ENCODE measurements at places on chromosomes 3 and 15.

GRCh38 chr3:149277331-149277813, 55.7 kb upstream of the CP start:
- peak; percentile 88 for DNase-seq

- DNase-seq: no peak
These were observed 20.5 kb downstream of the LPP start for GRCh38 chr3:188174317-188175044.

DNA sequence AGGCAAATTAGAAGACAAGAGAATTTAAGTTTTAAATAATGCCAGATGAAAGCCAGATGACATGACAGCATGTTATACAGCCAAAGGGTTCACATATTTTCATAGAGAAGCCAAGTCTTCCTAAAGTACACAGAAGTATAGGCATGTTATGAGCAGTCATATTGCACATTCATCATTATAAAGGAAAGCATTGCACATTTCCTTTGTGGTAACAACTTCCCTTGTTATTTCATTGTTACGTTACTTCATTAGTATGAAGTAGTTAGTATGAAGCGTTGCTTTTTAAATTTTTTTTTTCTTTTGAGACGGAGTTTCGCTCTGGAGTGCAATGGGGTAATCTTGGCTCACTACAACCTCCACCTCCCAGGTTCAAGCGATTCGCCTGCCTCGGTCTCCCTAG, 4.6 kb upstream of the ABCC5 start:
- no peak for DNase-seq

DNA sequence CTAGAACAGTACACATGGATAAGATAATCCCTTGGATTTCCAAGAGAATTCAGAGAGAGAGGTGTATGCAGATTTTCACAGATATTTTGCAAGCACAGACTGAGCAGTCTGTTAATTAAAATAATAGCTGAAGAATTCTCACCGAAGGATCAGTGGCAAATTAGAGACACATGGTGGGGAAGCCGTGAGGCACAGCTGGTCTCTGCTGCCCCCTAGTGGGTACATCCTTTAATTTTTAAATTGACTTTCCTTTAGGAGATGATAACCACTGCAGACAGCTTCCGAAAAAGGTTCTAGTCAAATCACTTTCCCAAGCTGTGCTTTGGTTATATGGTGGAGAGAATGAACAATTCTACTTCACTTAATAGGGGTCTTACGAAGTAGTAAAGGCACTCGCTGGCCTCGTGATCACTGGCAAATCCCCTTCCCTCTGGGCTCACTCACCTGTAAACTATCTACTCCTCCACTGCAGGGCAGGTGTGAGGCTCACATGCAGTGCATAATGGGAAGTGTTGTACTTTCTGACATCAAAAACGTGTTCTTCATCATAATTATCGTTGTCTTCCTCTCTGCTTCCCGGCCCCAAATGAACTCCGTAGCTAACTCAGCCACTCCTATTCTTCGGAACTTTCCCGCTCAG, 19.5 kb downstream of the MESD start:
- no peak for DNase-seq

DNA sequence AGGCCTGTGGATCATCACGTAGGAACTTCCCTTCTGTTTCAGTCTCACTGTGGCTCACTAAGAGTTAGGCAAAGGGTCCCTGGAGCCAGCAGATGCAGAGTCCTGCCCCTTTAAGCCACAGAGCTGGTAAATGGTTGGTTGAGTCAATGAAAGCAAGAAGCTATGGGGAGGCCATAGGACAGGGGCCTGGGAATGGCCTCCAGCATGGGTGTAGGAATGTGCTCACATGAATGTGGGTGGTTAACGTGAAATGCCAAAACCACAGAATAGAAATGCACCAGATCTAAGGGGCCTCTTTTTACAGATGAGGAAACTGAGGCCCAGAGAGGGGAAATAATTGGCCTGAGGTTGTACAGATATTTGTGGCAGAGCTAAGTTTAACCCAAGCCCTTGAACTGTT, 150.3 kb downstream of the TLE3 start:
- no peak for DNase-seq

DNA sequence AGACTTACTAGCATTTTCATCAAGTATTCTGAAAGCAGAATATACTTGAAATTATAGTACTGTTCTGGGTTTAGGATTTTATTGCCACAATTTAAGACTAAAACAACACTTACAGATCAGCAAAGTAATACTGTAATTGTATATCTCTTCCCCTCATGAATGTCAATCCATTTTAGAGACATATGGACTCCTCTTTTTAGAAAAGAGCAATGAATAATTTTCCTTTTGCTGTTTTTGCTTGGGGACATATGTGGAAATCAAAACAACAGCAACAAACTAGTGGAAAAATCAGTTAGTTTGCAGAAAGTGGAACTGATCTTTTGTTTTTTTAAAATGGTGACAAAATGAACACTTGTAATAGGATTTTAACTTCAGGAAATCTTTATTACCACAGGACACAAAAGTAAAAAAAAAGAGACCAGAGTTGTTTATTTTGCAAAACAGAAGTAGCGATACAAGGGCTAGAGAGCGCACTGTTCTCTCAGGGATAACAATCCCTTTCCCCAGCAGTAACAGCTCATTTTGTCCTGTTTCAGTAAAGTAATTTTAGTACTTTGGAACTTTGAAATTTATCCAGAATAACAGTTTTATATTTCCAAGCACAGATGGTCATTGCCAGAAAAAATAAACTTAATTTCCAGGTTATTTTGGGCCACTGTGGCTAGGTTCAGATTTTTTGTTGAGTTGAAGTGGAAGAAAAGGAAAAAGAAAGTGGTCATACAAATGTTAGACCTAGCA, 17.1 kb downstream of the LEKR1 start:
- no peak for DNase-seq

DNA sequence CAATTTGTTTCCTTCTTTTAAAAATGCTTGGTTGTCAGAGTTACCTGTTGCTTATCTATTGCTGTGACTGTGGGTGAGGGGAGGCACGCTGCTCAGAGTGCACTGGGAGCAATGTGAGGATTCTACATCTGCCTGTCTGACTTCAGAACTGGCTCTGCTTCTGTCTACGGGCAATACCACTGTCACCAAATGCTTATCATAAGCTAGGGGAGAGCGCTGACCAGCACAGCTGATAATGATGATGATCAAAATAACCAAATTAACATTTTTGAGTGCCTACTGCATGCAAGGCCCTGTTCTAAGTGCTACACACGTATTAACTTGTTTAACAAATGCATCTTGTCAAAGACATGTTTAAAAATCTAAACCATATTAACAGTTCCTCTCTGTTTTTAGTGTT, 79.2 kb upstream of the TPRG1 start:
- DNase-seq: no peak

- no peak for DNase-seq
These were observed 121.6 kb downstream of the NFKBIZ start for GRCh38 chr3:101970905-101971304.

- no peak for DNase-seq
These were observed 38.7 kb downstream of the HSPBAP1 start for GRCh38 chr3:122754929-122755328.

DNA sequence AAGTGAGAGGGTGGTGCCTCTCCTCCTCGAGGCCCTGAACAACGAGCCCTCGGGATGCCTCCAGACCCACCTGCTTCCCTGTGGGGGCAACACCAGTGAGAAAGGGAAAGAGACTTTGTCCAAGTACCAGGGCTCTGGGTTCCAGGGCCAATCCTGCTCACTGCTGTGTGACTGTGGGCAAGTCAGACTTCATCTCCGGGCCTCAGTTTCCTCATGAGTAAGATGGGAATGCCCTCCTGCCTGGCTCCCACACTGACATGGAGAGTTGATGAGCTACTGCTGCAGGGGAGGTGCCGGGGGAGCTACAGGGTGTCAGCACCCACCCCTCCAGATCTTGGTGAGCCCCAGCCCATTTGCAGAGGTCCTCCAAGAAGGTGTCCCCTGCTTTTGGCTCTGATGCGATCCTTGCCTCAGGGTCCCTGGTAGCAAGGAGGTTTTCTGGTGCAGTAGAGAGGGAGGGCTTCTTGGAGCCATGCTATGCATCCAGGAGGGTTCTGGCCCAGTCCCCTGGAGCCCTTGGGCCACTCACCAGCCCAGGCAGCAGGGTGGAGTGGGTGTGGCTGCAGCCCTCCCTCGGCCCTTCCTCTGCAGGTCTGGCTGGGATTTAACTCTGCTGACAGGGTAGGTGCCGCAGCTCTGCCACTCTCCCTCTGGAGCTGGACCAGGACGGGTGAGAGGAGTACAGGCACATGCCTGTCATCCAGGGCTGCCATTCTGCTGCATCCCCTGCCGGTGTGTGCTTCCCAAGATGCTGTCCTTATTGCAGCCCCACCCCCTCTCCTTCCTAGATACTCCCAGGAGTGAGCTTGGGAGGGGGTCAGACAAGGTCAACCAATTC, 26.9 kb downstream of the LOXL1 start:
- no peak for DNase-seq

DNA sequence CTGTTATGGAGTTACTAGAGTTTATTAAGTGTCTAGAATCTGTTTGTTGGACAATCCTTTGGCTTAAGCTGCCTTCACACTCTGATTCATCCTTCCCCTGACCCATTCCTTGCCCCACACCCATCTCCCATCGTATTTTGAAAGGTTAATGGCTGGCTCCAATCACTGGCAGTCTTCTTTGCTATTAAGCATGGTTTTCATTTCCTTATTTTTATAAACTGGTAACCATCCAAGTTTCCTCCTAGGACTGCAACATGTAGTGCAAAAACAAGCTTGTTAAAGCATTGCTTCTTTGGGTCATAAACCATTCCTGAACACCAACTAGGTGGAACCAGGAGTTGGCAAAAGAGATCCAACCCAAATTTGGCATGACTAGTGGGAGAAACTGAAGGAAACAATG, 148.4 kb downstream of the DTWD1 start:
- no peak for DNase-seq

GRCh38 chr3:125220183-125220582, 7.6 kb upstream of the SLC12A8 start:
- no peak for DNase-seq

DNA sequence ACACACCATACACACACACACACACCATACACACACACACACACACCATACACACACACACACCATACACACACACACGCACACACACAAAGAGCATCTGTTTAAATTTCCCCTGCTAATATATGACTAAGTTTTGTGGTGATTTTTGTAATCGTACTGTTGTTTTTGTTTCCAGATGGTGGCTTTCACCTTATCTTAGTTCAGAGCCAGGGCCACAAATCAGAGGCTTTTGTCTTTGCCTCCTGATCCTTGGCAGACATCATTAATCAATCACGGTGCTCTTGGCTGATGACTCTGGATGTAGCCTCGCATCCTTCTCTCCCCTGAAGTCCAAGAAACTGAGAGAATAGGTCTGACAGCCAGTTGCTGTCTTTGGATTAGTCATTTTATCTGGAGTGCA, 52.1 kb downstream of the EDEM1 start:
- no peak for DNase-seq

DNA sequence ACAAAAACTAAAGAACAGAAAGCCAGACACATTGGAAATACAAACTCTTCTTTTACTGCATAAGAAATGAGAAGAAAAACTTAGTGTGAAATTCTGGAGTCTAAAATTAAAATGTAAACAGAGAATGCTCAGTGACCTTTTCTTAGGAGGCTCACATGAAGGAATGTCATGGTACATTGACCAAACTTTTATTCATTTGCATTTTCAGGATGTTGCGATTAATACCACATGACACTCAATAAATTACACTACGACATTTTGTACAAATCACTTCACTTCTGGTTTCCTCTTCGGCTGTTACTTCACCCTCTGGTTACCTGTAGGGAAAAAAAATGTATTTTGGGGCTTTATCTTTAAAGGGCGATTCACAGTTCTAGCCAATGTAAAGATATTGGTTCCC, 56.4 kb upstream of the ACTC1 start:
- no peak for DNase-seq

- no peak for DNase-seq
These were observed 96.3 kb downstream of the ADAMTS17 start for GRCh38 chr15:100245487-100245820.

- no peak for DNase-seq
These were observed 139.9 kb downstream of the DTWD1 start for GRCh38 chr15:49760749-49761148.

DNA sequence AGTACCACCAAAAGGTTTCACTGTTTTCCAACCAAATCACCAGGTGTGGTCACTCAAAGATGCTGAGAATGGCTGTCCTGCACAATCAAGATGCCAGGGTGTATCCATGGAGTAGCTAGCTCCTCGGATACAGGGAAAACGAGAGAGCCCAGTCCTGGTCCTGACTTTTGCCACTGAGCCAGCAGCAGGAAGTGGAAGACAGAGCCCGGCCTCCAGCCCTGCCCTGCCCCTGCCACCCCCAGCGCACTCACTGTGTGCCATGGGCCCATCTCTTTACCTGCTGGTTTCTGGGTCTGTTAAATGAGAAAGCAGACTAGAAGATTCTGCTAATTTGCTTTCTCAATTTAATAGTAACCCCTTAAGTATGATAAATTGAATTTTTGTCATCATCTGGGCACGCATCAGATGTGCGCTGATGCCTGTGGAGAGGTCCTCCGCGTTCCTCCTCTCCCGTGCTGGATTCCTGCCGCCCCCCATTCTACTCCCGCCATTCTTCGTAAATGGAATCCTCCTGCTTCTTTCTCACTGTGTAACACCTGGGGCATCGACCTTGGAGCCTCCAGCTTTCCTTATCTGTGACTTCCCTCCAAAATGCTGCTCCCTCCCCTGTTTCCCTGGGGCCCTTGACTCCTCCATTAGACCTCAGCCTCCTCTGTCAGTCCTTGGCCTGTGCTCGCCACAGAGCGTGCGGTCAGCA, 18.0 kb downstream of the TNFAIP8L3 start:
- no peak for DNase-seq

- no peak for DNase-seq
These were observed 710.6 kb downstream of the EDEM1 start for GRCh38 chr3:5898106-5898505.

GRCh38 chr15:82298520-82298919, 35.9 kb downstream of the SAXO2 start:
- DNase-seq: no peak

- DNase-seq: no peak
These were observed 10.0 kb upstream of the USP13 start for GRCh38 chr3:179642871-179643270.

DNA sequence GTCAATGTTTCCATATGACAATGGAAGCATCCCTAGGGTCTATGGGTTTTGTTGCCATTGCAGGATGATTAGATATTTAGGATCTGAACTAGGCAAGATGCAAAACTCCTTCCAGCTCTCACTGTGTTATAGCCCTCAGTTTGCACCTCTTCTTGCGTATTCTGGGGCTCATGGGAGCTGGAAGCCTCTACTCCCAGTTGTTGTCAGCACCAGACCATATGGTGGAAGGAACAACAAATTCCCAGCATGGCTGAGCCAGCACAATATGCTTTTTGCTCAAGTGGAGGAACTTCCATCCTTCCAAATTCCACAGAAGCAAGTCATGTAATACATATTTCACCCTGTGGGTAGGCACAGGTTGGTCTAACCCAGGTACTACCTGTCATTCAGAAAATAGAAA, 18.5 kb upstream of the CTXND1 start:
- no peak for DNase-seq
